ENCODE measurements at places on chromosomes 7 and 10. TPM values are rescaled to one million over a fixed set of nuclear protein-coding genes. Genes with fewer than 3 reads are reported as not detected.

Gene SHTN1
- 9.2 TPM for total RNA-seq

Gene C7orf33
- total RNA-seq: not detected

Gene NDUFB8
- 134 TPM for total RNA-seq

Gene USP6NL
- total RNA-seq: 8.3 TPM

Gene SPDYE9
- total RNA-seq: 0.08 TPM

Gene VPS37D
- total RNA-seq: 1.9 TPM

Gene SRRM3
- total RNA-seq: 1.3 TPM

Gene SYT15B
- total RNA-seq: not detected

Gene HPS6
- 18.2 TPM for total RNA-seq

Gene GIMAP7
- not detected for total RNA-seq

Gene SPDYE6
- not detected for total RNA-seq

Gene ARHGEF35
- total RNA-seq: 1.1 TPM

Gene TRIM50
- total RNA-seq: not detected

Gene SSBP1
- total RNA-seq: 122 TPM

Gene SUV39H2
- total RNA-seq: 6.5 TPM

Gene ANKRD61
- not detected for total RNA-seq

Gene JAZF1
- 8.3 TPM for total RNA-seq

Gene MORN4
- total RNA-seq: 10.1 TPM

Gene ASB4
- not detected for total RNA-seq

Gene OR2A12
- total RNA-seq: not detected

Gene LMOD2
- not detected for total RNA-seq

Gene VSTM2A
- not detected for total RNA-seq

Gene NUPR2
- total RNA-seq: not detected

Gene FKBP6
- total RNA-seq: not detected

Gene AKR1C4
- total RNA-seq: not detected

Gene TMEM248
- total RNA-seq: 39.7 TPM

Gene UBN2
- 8.0 TPM for total RNA-seq

Gene MMRN2
- total RNA-seq: 5.1 TPM

Gene DLX5
- not detected for total RNA-seq

Gene POLR2J2
- 11.4 TPM for total RNA-seq

Gene PNLIPRP1
- not detected for total RNA-seq

Gene TDRD1
- total RNA-seq: 0.45 TPM

Gene FZD8
- total RNA-seq: 8.8 TPM

Gene SPAM1
- not detected for total RNA-seq

Gene CPA2
- not detected for total RNA-seq

Gene CPXM2
- 64.0 TPM for total RNA-seq

Gene HOXA4
- total RNA-seq: 0.57 TPM

Gene SFTPD
- total RNA-seq: not detected

Gene ZPBP
- total RNA-seq: not detected

Gene TMEM130
- total RNA-seq: 0.57 TPM

Gene FAM25C
- not detected for total RNA-seq

Gene SERPINE1
- 23.1 TPM for total RNA-seq

Gene BBIP1
- 38.1 TPM for total RNA-seq

Gene PNLIPRP3
- total RNA-seq: not detected

Gene CHST12
- total RNA-seq: 2.2 TPM

Gene MTERF1
- 15.8 TPM for total RNA-seq

Gene RAPGEF5
- 4.2 TPM for total RNA-seq

Gene MSS51
- 2.5 TPM for total RNA-seq

Gene STAG3
- 0.90 TPM for total RNA-seq

Gene MAD1L1
- 133 TPM for total RNA-seq

Gene GOT1
- 33.7 TPM for total RNA-seq

Data from fibroblast of the aortic adventitia (primary cell).